ENCODE measurements at places on chromosomes 6 and 20.
A peak's percentile ranks its signal among the peaks of the same experiment; 100 is the strongest.

GRCh38 chr20:62907384-62908317 is 18.7 kb downstream of the DIDO1 start:
- DNase-seq: peak; percentile 34

DNA sequence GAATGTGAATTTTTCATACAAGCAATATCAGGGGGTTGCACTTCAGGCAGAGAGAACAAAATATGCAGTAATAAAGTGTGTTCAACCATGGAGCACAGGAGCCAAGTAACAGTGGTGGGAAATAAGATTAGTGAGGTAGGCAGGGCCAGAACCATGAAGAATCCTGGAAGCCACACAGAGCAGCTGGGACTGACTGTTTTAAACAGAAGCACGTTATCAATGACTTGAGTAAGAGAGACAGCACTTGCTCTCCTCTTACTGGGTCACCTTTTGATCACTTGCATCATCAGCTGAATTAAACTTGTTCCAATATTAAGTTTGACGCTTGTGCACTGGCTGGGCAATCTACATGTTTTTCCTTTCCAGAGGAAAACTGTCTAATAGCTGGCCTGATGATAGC is 238.5 kb downstream of the TBX18 start:
- no peak for DNase-seq

DNA sequence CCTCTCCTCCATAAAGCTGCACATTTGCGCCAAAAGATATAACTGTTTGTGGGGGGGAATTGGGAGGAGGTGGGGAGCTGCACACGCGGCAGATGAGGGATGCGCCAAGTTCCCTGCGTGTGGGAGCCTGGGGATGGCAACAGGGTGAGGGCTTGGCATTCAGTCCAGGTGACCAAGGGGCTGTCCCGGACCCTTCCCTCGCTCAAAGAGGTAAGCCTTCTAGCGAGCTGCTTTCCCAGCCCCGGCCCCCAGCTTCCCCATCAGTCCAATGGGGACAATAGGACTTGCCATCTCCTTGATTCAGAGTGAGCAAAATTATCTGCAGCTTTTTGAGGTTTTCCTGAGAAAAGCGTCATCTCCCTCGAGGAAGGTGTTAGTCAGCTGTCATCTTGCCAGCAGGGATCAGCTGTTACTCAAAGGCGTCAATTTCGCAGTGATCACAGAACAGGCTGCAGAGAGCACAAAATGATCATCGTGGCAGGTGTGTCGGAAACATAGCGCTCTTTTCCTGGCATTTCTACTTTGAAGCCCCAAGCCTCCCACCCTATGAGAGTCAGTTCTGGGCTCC is 21.3 kb downstream of the ZNF831 start:
- DNase-seq: no peak

DNA sequence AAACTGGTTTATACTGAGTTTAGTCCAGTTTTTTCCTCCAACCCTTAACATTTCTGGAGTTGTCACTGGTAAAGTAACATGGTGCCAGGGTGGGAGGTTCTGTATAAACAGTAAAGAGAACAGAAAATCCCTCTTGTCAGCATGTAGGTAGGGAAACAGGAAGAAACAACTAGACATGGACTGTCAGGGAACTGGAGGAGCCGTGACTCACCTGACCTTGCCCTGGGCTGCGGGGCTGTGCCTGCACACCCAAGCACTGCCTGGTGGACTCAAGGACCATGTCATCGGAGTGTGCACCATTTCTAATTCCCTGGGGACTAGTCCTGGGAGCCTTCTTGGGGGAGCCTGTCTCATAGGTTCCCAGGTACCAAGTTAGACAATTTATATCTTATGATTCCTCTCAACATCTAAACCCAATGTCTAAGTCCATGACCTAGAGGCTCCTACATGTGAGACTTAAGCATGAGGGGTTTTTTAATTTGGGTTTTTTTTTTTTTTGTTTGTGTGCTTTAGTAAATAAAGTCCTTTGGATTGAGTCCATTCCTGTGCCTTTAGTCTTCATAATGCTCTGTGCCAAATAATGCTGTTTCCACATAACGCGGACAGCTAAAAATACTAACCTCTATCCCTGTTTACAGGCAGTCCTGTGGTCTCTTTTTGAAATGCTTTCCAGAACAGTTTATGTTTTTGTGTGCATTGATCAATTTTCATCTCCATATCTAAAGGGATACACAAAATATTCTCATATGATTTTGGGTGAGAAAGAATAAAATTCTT is 136.9 kb upstream of the SUPT3H start:
- DNase-seq: no peak

GRCh38 chr20:50267041-50267865 is 76.6 kb downstream of the CEBPB start:
- DNase-seq: no peak

GRCh38 chr6:36757206-36757605 is 59.6 kb downstream of the RAB44 start:
- peak; percentile 64 for DNase-seq

DNA sequence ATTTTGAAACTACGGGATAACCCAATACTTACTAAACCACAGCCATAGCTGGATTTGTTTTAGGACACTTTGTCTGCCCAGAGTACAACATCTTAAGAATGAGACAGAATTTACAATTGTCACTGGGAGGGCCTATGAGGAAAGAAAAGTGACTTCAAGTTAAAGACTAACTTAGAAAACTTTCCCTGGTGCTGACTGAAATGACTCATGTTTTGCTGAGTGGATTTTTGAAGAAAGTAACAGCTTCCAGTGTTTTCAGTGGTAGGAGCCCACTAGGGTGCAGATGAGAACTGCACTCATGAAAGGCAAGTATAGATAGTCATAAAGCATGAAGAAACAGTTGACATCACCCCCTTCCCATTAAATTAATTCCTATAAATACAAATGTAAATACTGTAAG is 988.2 kb upstream of the MAP3K7 start:
- DNase-seq: no peak

GRCh38 chr20:53052380-53052779 is 80.2 kb downstream of the TSHZ2 start:
- DNase-seq: no peak

DNA sequence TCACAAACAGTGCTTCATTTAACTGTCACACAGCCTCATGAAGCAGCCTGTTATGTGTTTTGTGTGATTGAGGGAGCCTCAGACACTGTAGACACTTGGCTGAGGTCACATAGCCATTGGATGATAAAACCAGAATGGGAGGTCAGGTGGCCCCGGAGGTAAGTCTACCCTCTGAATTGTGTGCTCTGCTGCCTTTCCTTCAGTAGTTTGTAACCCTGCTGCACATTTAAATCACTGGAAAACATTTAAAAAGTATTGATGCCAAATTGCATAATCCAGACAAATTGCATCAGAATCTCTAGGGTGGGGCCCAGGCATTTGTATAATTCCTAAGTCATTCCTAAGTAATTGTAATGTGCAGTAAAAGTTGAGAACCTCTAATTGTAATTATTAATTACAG is 85.2 kb upstream of the ECI2 start:
- DNase-seq: no peak

- DNase-seq: no peak
Observed at GRCh38 chr20:61347443-61347842, 95.4 kb downstream of the CDH4 start.

DNA sequence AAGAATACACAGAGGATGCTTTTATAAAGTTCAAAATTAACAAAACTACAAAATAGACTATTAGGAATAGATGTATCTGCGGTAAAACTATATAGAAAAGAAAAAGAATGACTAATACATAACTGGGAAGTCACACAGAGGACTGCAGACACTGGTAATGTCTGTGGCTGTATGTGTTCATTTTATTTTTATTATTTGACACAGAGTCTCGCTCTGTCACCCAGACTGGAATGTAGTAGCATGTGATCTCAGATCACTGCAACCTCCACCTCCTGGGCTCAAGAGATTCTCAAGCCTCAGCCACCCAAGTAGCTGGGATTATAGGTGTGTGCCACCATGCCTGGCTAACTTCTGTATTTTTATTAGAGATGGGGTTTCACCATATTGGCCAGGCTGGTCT is 38.9 kb downstream of the ESF1 start:
- no peak for DNase-seq

DNA sequence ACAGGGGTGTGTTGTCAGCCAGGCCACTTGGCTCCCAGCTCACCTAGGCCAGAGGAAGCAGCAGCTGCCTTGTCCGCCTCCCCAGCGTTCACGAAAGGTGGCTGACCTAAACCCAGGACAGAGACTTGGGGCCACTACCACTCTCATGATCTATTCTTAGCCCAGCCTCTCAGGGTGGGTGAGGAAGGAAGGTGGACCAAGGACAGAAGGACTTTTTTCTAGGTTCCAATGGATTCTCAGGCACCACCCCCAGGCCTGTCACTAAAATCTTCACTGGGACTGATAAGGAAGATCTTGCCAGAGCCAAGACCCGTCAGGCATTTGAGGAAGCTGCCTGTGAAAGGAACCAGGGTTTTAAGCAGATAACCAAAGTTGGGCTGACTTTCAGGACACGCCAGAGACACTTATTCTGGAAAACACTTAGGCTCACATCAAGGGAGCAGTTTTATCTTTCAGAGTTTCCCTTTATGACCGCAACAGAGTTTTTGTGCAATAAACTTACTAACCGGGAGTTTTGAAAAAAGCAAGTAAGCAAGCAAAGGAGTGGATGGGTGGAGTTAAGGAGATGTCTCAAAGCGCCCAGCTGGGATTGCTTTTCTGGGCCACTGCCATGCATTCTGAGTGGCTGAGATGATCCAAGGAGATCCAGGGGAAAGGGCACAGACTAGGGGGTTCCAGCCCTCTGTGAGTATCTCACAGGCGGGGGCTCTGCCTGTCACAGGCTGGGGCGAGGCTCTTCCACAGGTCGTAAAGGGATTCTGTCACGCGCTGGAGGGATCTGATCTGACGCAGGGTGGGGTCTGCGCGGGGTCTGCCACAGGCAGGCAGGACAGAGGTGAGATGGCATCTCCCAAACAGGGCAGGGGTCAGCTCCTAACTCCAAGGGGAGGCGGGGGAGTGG is 989 bp downstream of the FITM2 start:
- no peak for DNase-seq

DNA sequence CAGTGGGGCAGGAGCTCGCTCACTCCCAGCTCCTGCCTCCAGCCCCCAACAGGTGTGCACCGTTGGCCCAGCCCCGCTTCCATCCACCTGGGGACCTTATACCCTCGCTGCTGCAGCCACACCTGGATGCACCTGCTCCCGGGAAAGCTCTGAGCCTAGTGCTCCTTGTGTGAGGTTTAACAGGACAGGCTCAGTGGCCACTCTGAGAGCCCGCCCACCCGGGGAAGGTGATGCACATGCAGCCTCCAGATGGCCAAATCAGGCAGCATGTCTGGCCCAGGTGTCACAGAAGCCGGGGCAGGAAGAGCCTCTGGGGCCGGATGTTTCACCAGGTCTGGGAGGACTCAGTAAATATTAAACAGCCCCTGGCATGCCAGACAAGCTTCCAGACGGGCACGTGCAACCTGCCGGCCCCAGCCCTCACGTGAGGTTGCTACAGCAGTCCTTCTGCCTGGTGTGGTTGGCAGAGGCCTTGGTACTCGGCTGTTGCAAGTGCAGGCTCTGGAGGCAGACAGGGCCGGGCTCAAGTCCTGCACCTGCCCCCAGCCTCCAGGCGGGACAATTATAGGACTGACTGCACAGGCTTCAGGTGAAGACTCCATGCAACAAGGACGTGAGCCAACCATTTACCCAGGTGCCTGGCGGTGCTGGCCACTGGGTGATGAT is 66.9 kb downstream of the RIPOR3 start:
- DNase-seq: no peak

- no peak for DNase-seq
Observed at GRCh38 chr6:121236984-121237383, 97.3 kb downstream of the TBC1D32 start.

DNA sequence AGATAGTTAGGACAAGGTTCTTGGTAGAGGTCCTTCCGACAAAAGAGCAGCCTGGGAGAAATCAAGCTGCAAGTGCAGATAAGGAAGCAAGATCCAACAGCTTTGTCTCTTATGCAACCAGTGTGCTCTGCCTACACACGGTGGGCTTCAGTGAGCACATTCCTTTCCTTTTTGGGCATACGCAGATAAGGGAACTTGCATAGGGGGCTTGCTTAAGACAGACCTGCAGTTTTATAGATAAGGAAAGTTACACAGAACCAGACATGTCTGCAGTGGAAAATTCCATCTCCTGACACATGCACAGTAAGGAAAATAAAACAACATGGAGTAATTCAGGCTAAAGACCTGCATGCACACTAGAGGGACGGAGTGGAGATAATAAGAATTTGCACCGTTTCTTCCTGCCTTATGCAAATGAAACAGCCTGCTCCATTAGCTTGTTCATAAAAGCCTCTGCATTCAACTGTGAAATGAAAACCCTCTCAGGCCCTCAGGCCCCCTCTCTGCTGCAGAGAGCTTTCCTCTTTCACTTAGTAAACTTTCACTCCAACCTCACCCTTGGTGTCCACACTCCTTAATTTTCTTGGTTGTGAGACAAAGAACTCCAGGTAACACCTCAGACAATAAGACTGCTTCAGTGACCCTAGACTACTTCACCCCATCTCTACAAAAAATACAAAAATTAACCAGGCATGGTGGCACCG is 97.5 kb upstream of the MYLIP start:
- no peak for DNase-seq

GRCh38 chr6:73062130-73062529 is 163.2 kb downstream of the KHDC1L start:
- no peak for DNase-seq

DNA sequence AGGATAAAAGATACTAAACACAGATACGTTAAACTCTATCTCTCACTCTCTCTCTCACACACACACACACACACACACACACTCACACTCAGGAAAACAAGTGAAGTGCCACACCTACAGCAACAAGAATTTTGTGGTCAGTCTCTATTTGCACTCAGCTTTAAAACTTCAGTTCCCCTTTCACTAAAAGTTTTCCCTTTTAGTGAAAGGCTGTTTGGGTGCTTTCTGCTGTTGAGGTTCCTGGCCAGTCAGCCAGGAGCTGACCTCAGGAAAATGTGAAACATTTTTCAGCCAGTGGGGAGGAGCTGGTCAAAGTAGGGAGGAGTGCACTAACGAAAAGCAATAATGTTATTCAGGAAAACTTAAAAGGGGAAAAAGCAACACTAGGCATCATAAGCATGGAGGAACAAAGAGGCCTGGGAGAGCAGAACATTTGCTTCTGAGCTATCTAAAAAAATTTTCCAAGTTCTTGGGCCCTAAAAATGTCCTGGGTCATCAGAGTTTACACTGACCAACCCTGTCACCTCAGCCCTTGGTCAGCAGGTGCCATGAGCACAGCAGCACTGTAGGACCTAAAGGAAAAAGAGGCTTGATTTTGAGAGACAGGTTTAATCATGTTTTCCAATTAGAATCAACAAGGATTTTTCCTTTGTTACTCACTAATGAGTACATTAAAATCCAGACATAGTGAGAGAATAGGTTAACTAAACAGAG is 30.7 kb upstream of the NT5E start:
- no peak for DNase-seq

All from activated CD4-positive, alpha-beta T cell treated with anti-CD3 and anti-CD28 coated beads, Interleukin-2, Interleukin-4, amounts not matched to agents 100 ng/mL and 50 ng/mL, durations not matched to agents 16 hours and 8 hours (primary cell).